Cerebellar nuclear complex (tissue), 1 donor: ENCODE measurements at places on chromosomes 6 and 20.
A peak's percentile ranks its signal among the peaks of the same experiment; 100 is the strongest.

- DNase-seq = no peak
These were observed 268.9 kb downstream of the PREX1 start for GRCh38 chr20:48558906-48559305.

DNA sequence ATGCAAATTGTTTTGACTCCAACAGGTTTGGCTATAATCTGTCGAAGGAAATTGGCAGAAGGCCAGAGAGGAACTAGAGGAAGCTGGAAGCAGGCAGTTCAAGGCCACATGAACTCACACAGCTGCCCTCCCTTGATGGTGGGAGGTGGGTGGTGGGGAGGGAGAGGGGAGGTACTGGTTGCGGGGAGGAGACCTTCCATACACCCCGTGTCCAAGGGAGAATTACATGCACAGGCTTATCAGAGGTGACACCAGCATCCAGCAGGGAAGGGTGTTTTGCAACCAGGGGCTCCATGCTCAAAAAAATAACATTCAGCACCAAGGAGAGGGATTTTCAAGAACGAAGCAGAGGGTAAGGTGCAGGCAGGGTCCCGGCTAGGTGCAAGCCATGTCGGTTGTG lies 9.1 kb downstream of the PRND start:
- no peak for DNase-seq

- DNase-seq = no peak
These were observed 83.8 kb downstream of the ATXN1 start for GRCh38 chr6:16677458-16677857.

DNA sequence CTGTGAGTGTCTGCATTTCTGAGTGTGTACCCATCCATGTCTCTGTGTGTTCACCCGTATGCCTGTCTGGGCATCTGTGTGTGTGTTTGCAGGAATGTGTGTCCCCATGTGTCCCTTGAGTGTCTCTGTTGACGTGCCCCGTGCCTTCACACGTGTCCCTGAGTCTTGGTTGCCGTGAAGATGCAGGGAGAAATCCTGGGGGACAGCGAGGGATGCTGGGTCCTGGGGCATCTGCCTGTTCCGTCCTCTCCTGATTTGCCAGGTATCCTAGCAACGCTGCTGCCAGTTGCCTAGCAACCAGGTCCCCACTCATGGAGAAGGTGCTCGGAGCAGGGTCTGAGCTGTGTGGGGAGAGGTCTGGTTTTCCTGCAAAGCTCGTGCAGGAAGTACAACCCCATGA lies 6.0 kb upstream of the LKAAEAR1 start:
- peak; percentile 65 for DNase-seq

- no peak for DNase-seq
These were observed 116.6 kb downstream of the CRYBG1 start for GRCh38 chr6:106477146-106477545.
